ENCODE measurements at places on chromosomes 12 and 14. TPM values are rescaled to one million over a fixed set of nuclear protein-coding genes. Genes with fewer than 3 reads are reported as not detected.

- H3K27me3 ChIP-seq: no peaks in the 10 kb centered on the region
- no peak overlapping the region for H3K4me3 ChIP-seq
- DNase-seq: no peak
- H3K4me1 ChIP-seq: 0 out of 2 replicates have a peak, but pooled peaks cover 2% of the 10 kb centered on the region
Observed at GRCh38 chr12:115885040-115885690, 392.3 kb downstream of the MED13L start.

The ADAM20 gene
- 0.28 TPM for total RNA-seq

DNA sequence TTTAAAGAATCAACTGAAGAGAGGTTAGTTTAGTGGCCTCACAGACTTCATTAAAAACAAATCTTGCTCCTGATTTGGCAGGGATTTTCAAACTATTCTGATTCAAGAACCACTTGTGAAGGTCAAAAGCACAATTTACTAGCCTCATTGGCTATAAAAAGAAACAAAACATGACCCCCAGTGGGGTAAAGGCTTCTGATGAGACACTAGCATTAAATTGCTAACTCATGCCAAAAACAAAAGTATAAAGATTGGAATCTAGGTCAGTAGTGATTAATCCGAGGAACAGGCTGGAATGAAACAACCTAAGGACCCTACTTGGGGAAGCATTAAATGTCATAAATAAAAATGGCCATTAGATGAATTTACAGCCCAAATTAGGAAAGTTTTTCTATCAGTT lies 312.3 kb downstream of the PAWR start:
- no peak overlapping the region for H3K27ac ChIP-seq
- no peaks in the 10 kb centered on the region for H3K36me3 ChIP-seq
- no peaks in the 10 kb centered on the region for H3K27me3 ChIP-seq
- peaks cover 20% of the 10 kb centered on the region for H3K4me1 ChIP-seq
- DNase-seq: no peak

The INHBC gene
- not detected for total RNA-seq

Data from H9 (cell line).